ENCODE measurements at places on chromosomes 2 and 18.

- DNase-seq: no peak
Measured at GRCh38 chr2:152565884-152566727, 151.2 kb downstream of the PRPF40A start.

- DNase-seq: peak; percentile 96
Measured at GRCh38 chr2:73085691-73086090, 14.2 kb upstream of the SFXN5 start.

GRCh38 chr2:46770622-46771021 lies 145.0 kb downstream of the MCFD2 start:
- DNase-seq: no peak

DNA sequence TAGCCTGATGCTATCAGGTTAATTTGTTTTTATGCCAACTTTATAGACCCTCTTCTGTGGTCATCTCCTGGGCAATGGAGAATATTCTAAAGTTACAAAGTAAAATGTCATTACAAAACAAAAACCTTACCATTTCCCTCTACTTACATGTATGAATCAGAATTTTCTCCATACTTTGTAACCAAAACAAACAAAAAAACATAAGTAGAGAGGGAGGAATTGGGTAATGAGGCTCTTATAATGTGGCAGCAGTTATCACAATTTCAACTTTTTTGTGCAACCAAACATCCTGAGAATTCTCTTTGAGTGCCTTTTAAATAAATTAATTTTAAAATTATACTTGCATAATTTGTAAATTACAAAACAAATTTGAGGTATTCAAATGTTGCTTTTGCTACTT lies 332.8 kb downstream of the TXNL1 start:
- no peak for DNase-seq

- DNase-seq: no peak
Measured at GRCh38 chr18:44526705-44527415, 153.8 kb upstream of the SETBP1 start.

GRCh38 chr18:28584731-28585130 lies 407.8 kb upstream of the CDH2 start:
- DNase-seq: peak; percentile 81

DNA sequence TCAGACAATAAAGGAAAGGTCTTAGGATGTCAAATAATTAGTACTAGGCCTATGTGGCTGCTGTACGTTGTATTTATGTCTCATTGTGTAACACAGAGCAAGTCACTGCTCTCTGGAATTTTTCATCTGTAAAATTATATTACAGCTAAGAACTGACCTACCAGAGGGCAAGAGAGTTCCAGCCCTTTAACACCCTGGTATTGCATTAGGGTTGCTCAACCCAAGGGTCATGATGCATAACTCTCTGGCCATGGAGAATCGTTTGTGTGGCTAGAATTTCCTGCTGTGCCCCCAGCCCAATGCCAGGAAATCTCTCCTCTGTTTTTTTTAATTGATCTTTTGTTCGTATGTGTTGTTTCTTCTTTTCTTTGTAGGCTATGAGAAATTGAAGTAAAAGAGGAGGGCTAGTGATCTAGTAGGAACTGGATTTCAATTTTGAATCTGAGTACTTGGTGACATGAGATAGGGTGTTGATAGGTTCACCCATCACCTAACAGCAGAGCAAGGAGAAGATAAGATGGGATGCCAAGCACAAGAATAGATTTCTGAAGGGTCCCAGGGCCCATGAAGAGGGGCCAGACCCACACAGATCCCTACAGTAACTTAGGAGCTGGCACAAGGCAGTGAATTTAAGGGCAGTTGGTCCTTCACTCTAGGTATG lies 571.2 kb upstream of the TNP1 start:
- no peak for DNase-seq

DNA sequence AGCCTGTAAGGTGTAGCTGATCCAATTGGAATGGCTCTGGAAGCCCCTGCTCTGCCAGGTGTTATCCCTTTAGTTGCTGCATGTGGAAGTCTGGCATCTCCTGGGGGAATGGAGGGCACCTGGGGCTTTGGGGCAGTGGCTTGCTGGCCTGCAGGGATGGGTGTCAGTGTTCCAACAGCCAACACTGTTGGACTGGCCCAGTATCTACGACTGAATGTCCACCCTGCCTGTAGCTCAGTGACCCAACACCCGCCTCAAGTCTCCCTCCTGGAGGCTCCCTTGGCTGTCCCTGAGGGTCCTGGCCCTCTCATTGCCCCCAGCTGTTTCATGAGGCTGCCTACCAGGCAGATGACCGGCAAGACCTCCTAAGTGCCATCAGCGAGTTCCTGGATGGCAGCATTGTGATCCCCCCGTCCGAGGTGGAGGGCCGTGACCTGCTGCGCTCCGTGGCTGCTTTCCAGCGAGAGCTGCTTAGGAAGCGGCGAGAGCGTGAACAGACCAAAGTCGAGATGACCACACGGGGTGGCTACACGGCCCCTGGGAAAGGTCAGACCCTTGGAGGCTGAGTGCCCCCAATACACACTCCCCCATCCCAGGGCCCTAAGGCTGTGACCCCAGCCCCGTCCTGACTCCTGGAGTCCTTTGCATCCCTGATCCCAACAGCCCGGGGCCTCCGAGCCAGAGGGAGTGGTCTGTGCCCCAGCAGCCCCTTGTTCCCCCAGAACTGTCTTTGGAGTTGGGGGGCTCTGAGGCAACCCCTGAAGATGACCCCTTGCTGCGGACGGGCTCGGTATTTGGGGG lies 7.7 kb downstream of the SLC4A3 start:
- DNase-seq: no peak

- DNase-seq: no peak
Measured at GRCh38 chr2:241519669-241520068, 11.3 kb upstream of the STK25 start.

- no peak for DNase-seq
Measured at GRCh38 chr2:233267516-233268245, 16.2 kb downstream of the ATG16L1 start.

GRCh38 chr2:31002537-31003150 lies 135.6 kb downstream of the GALNT14 start:
- DNase-seq: no peak

GRCh38 chr2:123419976-123420375 lies 605.1 kb upstream of the CNTNAP5 start:
- DNase-seq: no peak

GRCh38 chr2:33765122-33765521 lies 166.0 kb upstream of the FAM98A start:
- peak; percentile 77 for DNase-seq

GRCh38 chr2:153106802-153107477 lies 371.6 kb downstream of the RPRM start:
- DNase-seq: no peak

DNA sequence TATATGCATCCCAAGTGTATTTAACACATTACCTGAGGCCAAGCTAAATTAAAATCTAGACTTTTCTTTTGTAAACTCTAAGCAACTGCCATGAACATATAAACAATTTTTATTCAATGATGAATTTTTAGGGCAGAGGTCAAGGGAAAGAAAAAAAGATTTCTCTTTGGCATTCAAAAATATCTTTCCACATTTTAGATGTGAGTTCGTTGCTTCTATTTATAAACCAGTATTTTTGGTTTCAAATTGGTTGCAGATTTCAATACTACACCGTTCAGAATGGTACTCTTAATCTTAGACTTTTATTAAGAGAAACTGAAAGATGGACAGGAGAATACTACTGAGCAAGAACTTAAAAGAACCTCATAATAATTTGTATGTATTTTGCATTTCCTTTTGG lies 293.6 kb upstream of the CCDC68 start:
- no peak for DNase-seq

DNA sequence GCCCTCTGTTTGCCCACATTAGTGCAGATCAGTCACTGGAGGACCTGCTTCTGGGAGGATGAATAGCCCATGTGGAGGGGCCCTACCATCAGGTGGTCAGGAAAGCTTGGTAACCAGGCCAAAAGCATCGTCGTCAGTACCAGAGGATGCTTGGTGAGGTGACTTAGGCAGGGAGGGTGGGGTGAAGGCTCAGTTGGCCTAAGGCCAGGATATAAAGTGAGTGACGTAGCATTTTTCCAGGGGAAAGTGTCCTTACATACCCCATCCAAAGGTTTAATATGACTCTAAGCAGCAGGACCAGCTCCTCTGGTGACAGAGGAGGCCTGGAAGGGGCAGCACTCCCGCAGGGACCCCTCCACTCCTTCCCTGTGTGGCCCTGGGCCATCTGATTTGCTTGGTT lies 27.7 kb upstream of the DNMT3A start:
- no peak for DNase-seq

DNA sequence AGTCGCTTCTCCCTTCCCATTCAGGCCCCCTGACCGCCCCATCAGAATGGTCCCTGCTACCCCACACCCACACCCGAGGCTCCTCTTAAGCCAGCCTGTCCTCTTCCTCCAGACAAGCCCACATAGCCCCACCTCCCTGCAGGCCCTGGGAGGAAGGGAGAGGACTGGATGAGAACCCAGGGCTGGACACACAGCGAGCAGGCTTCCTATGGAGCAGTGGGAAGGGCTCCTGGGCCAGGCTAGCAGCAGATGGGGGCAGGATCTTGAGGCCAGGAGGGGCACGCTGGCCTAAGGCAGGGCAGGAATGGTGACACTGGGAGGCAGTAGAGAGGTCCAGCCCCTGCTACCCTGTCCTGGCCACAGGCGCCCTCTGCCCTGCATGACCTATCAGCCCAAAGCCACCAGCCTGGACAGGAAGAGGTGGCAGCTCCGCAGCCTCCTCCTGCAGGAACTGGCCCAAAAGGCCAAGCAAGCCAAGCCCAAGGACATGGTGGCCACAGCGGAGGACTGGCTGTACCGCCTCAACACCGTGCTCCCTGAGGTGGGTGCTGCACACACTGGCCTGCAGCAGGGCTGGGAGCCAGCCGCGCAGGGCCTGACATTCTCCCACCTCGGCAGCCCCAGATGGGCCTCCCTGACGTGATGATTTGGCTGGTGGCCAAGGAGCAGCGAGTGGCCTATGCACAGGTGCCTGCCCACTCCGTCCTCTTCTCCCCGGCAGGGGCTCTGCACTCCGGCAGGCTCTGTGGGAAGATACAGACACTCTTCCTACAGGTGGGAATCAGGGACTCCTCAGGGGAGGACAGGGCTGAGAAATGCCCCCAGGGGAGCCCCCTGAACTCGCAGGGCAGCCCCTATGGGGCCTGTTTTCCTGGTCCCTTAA lies 43.3 kb downstream of the FER1L5 start:
- DNase-seq: peak; percentile 60

GRCh38 chr2:234425639-234426603 lies 71.0 kb downstream of the ARL4C start:
- no peak for DNase-seq

- no peak for DNase-seq
Measured at GRCh38 chr18:62214790-62215189, 27.7 kb downstream of the RELCH start.

DNA sequence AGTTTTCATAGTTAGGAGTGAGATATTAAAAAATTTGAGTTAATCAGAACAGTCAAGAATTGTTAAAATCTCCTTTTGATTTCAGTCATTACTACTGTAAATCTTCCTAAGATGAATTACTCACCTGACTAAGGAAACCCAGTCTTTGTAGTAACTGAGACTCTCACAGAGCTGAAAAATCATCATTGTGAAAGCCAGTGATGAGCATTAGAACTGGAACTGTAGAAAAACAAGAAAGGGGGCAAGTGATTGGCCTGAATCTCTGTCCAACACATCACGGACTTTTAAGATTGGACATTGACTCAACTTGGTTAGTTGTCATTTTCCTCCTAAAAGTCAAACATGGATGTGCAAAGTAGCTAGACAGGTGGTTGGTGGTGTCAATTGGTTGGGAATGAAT lies 21.9 kb downstream of the SETBP1 start:
- no peak for DNase-seq

GRCh38 chr18:50836521-50836957 lies 16.7 kb upstream of the MRO start:
- DNase-seq: no peak

DNA sequence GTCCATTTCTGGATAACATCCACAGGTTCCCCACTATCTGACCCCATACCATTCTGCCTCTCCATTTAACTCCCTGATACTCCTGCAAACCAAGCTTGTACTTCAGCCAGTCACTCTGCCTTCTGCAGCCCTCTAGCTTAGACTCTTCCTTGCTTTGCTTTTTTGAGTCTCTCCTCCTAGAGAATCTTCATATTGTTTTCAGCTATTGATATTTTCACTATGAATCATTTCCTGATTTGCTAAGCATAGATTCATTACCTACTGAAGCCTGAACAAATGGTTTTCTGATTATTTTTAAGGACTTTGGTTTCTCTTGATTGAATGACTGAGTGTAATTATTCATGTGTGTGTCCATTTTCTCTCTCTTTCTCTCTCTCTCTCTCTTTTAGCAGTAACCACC lies 2102.3 kb upstream of the CELF4 start:
- DNase-seq: no peak

GRCh38 chr18:57436191-57436964 lies 1.2 kb downstream of the ONECUT2 start:
- DNase-seq: peak; percentile 52

GRCh38 chr18:21047126-21047525 lies 64.5 kb downstream of the ROCK1 start:
- DNase-seq: no peak

DNA sequence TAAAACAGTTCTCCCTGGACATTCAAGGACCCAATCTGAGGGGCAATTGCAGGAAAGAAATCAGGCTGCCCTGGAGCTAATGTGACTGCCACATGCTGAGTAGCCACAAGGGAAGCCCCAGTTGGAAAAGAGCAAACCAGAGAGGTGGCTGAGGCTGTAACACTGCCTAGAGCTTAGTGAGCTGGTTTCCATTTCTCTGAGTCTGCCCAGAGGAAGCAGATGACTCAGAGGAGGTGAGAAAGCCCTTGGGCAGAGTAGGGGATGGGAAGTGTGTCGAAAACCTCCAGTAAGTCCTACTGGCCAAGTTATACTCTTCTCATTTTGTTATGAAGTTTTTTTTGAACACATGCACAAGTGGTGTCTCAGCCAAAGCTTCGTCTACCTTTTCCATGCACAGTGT lies 753.0 kb downstream of the CNTNAP5 start:
- no peak for DNase-seq

DNA sequence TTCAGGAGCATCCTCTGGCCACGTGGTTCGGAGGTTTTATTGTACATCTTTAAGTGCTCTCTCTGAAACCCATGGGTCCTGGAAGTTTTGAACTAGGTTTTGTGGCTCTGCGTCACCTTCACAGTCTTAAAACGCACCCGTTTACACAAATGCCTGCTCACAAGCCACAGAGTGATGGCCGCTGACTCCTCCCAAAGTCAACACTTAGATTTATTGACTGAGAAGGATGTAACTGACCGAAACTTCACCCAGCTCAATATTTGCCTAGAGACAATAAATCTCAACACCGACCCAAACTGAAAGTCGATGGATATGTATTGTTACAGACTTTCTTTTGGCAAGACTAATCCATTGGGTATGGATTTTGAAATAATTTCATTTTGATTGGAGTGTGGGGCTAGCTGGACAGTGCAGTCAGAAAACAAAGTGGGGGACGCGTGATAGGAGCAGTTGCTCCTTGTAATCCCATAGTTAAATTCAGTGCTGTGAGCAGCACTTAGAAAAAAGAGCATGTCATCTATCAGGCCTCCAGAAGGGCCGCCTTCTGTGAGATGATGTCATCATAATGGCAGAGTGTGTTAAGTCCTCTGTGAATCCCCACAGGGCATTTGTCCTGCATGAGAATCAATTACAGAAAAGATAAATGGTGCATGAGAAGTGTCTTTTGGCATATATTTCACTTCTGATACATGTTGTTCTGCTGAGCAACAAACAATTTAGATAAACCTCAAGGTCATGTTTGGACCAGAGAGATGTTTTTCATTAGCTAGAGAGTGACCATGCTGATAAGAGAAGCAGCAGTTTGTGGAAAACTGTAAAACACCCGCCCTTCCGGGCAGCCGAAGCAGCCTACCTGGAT lies 183.7 kb downstream of the INO80D start:
- no peak for DNase-seq
